ENCODE measurements at places on chromosomes 12 and 14.
A peak's percentile ranks its signal among the peaks of the same experiment; 100 is the strongest.

DNA sequence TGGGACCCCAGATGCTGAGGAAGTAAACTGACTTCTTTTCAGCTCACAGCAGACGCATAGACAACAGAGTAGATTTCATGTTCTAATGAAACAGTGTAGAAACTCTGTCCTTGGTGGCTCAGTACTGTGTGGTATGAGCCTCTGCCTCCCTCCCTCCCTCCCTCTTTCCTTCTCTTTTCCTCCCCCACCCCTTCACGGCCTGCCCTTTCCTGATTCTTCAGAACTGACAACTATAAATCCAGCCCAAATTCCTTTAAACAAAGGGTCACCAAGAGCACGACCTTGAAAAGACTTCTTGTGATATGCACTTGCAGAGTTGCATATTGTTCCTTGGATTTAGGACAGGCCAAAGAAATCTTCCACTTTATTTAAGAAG is 164.0 kb downstream of the ETV6 start:
- no peak for DNase-seq

GRCh38 chr12:89525305-89525823 is 483 bp downstream of the POC1B start:
- no peak for DNase-seq

DNA sequence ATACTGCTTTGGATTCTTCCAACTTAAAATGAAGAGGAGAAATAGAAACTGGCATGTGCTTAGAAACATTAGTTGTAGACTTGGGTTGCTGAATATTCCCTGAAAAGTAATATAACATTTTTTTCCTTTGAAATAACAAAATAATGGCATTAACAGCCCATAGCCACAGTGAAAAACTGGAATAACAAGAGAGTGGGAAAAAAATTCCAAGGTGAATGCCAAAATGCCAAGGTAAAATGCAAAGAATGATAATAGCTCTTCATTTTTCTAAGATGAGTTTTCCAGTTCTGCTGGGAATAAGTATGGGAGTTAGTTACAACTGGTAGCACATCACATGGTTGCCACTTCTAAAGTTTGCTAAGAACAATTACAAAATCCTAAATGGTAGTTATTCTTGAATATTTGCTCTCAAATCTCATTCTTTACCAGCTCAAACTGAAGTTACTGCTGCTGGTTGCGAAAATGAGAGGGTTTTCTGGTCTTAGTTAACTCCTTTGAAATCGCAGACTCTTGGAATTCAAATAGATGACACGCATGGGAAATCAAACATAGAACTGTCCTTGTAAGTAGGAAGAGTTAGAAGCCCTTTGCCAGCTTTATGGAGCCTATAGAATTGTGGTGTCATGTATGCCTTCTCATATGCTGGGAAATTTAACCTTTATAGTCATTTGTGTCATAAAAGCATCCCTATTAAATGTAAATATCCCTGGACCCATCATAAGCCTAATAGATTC is 165.0 kb upstream of the DCN start:
- no peak for DNase-seq

DNA sequence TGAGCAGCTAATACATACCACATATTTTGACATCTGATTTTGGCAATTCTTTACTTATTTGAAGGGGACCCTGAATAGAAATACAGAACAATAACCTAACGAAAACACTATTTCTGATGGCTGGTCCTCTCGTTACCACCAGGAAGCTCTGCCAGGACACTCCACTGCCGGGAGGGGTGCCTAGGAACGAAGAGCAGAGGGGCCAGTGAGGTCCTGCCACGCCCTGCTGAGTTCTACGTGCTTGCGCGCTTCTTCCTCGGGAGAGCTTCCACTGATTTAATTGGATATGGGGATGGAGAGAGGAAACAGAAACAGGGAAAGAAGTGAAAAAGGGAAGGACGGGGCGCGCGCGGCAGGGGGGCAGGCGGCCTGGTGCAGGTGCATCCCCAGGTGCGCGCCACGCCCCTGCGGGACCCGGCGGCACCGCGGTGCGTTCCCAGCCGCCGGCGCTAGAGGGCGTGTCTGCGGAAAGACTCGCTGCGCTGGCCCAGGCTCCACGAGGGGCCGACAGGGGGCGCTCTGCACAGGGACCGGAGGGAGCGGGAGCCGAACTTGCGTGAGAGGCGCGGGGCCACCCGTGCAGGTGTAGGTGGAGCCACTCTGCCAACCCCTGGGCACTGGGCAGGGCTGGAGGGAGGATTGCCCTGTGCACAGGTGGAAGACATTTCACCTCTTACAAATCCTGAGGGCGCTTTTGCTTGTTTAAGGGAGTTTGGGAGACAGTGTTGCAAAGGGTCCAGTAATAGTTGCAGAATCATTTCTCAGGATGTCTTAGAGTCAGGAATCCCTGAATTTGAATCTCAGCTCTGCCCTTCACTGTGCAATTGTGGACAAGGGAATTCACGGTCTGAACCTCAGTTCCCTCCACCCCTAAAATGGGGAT is 986.3 kb upstream of the TMEM132C start:
- no peak for DNase-seq

DNA sequence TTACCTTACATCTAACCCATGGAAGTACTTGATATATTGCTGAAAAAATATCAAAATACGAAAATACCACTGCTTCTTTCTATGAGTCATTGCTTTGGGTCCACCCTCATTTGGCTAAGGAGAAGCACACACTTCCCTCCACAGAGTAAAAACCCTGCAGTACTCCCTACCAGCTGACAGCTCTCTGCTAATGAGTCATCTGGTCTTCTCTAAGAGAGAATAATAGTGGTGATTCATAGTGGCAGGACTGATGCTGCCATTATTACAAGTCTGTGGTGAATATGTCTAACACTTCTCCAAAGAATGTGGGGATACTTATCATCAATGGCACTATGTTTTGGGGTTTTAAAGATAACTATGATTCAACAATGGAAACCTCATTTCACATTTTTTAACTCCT is 90.7 kb downstream of the PPFIA2 start:
- peak; percentile 95 for DNase-seq

GRCh38 chr12:76256321-76256720 is 91.9 kb downstream of the BBS10 start:
- DNase-seq: no peak

DNA sequence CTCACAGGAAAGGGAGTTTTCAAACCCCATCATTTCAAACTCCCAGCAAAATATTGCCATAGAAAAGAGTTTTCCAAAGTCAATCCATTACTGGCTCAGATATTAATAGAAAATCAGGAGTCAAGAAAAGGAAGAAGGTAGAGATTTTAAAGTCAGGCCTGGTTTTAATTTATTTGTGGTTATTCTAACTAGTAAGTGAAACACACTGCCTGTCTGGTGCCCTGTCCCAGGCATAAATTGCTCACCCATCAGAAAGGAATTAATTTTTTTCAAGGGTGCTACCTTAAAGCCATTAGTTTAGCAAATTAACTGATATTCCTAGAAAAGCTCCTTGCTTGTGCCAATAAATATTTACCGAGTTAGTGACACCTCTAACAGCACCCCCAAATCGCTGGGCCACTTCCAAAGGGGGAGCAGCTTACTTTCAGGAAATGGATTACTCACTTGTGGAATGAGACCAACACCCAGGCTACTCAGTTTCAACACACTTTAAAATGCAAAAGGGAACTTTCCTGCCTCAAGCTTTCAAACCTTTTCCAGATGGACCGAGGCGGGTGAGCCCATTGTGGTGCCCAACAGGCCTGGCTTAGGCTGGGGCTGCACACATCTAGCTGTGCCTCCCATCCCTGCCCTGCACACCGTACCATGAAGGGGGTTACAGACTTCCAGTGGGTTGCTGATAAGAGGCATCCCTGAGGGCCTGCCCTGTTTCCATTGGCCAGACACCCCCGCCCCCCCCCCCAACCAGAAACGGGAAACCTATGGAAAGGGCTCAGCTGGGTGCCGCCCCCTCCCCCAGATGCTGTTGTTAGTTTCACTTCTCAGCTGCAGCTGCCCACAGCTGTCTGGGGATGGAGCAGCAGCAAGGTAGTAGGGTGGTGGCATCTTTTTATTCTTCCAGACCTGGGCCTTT is 117.2 kb downstream of the SAMD4A start:
- peak; percentile 83 for DNase-seq

DNA sequence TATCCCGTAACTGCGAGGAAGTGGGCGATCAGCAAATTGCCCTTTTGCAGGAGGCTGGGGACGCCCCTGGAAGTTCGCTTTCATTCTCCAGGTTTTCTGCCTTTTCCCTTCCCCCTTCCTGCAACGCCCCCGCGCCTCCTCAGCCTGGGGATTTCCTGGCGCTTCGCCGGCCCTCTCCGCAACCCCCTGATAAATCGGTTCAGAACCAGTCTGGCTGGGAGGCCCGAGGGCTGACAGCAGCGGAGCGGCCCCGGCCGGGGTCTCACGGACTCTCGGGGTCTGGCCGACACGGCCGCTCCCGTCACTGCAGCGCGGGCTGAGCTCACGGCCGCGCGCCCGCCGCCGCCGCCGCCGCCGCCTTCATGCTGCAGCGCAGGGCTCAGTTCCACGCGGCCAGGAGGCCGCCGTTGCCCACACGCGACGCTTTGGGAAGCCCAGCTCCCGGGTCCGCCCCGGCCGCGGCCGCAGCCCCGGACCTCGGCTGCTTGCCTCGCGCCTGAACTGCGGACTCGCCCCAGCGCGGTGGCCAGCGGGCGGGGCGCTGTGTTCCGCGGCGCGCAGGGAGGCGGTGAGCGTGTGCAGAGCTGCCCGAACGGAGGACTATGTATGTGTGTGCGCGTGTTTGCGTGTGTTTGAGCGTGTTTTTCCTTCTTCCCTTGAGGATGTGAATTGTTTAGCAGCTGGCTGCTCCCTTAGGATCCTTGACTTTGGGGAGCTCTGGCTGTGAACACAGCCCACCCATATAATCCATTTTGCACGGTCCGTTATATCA is at the start of gene LRFN5:
Gene LRFN5 (plus strand): TSS at position 345 of the 772 bp plus-strand sequence.
- DNase-seq: no peak

DNA sequence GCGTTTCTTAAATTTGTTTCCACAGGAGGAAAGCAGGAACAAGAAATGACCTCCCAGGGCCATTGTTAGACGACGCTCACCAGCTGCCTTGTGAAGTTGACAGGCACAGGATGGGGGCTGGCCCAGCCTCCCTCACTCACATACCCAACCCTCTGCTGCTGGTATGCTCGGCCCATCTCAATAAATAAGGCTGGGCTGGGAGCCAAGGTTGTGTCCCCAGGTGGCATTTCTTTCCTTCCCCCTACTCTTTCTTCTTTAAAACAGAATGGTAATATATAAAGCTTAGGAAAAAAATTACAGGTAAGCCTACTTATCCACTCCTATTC is 93.0 kb downstream of the ACTN1 start:
- no peak for DNase-seq

DNA sequence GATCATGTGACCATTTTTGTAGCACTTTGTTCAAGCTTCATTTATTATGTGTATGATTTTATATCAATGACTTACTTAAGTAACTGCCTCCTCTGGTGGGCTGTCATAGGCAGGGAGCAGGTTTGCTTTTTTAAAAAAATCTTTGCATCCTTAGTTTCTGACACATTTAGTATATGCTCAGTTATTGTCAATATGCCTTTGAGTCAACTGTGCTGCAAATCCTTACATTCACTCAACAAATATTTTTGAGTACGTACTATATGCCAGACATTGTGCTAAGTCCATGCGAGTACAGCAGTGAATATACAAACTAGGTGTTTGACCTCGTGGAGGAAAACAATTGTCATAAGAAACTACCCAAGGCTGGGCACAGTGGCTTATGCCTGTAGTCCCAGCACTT is 4.4 kb upstream of the ANAPC5 start:
- DNase-seq: no peak

DNA sequence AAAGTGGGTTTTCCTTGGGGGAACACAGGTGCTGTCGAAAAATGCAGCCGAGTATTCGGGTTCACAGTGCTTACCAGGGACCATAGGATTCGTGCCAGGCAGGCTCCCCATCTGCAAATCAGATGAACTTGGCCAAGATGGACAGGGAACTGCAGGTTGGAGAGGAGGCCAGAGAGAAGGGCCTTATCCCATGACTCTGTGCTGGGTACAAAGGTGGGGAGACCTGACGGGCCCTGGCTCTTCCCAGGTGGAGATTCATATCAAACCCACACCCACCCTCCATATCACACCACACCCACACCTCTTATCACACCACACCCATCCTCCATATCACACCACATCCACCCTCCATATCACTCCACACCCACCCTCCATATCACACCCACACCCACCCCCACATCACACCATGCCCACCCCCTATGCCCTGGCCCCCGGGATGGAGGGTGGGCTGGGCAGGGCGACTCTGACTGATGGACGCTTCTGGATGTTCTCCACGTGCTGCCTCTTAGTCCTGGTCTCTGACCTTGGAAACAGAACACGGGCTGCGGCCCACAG is 319.7 kb downstream of the ADGRD1 start:
- no peak for DNase-seq

DNA sequence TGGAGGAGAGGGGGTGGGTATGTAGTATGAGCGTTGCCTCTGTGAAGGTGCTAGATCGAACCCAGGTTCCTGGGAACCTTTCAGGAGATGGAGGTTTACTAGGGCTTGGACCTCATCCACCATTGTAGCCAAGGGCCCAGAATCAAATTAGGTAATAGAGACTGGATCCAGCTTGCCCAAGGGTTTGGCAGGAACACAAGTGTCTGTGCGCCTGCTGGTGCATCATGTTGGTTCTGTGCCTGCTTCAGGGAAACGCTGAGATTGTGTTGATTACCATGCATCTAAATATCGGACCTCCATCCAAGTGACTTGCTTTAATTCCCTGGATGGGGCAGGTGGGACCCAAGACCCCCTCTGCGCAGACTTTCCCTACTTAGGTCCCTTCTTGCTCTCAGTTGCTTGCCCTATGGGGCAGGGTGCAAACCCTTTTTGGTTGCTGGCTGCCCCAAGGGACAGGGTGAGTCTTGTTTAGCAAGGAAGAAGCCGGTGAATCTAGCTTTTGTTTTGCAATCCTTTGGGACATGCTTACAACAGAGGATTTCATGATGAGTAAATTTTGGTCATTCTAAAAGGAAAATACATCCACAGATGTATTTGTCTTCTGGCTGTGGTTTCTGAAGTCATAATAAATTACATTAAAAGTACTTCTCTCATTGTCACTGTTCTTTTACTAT is 189.8 kb upstream of the PRICKLE1 start:
- DNase-seq: peak; percentile 56

- DNase-seq: no peak
Measured at GRCh38 chr12:6729186-6729585, 5.3 kb downstream of the COPS7A start.

DNA sequence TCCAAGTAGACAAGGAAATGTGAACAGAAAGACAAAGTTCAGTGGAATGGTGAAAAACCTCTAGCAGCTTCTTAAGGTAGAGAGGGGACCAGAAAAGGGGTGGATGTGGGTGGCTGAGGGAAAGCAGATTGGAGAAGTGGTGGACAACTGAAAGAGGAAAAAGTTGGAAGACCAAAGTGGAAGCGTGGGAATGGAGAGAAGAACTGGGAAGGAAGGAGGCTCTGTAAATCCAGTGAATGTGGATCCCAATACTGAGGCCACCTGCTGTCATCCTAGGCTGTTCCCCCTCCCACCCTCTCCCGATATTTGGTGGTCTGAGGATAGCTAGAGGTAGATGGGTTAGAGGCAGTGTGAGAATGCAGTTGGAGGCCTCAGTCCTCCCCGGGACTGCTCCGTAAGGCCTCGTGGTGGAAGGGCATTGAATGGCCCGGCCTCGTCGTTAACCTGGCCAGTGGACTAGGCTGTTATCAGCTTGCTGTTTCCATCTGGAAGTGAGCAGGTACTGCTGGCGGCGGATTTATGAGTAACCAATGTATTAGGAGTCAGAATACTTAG is 822 bp upstream of the POU6F1 start:
- DNase-seq: no peak

- no peak for DNase-seq
Measured at GRCh38 chr12:67656251-67656650, 7.7 kb downstream of the DYRK2 start.

GRCh38 chr14:67641902-67642749 is 22.4 kb downstream of the ARG2 start:
- DNase-seq: no peak

- DNase-seq: peak; percentile 51
Measured at GRCh38 chr12:63294327-63294632, 143.3 kb upstream of the AVPR1A start.
